Central memory CD8-positive, alpha-beta T cell (primary cell): ENCODE measurements at places on chromosomes 5 and 9.

DNA sequence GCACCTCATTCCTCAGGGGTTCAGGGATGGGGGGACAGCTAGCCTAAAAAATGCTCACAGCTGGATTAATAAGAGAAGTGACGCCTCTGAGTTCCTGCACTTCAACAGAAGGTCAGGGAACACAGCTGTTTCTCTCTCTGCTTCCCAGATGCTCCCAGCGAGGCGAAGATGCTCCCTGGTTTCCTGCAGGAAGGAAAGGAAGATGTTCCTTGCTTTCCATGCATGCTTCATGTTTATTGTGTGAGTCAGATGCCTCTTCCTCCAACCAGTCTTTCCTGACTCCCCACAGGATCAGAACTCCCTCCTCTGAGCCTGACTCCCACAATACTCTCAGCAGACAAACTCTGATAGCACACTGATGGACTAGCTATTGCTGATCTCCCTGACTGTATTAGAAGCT is 71.9 kb downstream of the MFAP3 start:
- DNase-seq = no peak

DNA sequence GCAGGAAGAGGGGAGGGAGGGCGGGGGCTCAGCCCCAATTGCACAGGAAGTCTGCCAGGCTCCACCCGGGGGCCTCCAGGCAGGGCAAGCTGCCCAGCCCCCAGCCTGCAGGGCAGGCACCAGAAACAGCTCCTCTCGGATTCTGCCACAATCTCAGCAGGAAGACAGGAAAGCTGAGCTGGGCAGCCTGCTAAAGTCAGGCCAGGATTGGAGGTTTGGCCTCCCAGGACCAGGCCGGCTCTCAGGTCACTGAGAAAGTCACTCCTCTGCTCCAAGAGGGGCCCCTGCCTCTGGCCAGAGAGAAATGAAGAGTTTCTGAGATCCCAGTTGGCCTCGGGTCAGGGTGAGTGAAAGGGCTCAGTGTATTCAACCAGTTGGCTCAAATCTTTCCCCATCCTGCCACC is 54.6 kb upstream of the STXBP1 start:
- DNase-seq = no peak

- DNase-seq = no peak
These were observed 13.3 kb upstream of the RUSC2 start for GRCh38 chr9:35476596-35476995.

- DNase-seq = no peak
These were observed 35.0 kb downstream of the GALNT12 start for GRCh38 chr9:98842510-98842909.

- no peak for DNase-seq
These were observed 2223.1 kb upstream of the C9orf72 start for GRCh38 chr9:29796291-29796952.

GRCh38 chr5:11182441-11183080 is 421.5 kb upstream of the DAP start:
- no peak for DNase-seq

DNA sequence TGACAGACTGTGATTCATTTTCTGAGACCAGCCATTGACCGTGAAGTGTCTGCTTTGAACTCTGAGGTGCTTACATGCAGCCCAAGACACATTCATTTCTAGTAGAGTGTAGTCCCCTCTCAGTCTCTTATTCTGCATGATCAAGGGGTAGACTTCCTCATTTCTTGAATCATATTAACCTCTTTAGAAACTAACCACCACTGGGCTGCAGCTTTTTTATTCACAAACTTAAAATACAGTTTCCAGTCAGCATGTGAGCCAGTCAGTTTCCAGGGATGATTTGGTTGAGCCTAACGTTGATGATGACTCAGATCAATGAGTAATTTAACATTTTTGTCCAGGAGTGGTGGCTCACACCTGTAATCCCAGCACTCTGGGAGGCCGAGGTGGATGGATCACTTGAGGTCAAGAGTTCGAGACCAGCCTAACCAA is 59.2 kb downstream of the OTULIN start:
- no peak for DNase-seq

GRCh38 chr9:95000821-95001220 is 274.3 kb downstream of the AOPEP start:
- DNase-seq = no peak

DNA sequence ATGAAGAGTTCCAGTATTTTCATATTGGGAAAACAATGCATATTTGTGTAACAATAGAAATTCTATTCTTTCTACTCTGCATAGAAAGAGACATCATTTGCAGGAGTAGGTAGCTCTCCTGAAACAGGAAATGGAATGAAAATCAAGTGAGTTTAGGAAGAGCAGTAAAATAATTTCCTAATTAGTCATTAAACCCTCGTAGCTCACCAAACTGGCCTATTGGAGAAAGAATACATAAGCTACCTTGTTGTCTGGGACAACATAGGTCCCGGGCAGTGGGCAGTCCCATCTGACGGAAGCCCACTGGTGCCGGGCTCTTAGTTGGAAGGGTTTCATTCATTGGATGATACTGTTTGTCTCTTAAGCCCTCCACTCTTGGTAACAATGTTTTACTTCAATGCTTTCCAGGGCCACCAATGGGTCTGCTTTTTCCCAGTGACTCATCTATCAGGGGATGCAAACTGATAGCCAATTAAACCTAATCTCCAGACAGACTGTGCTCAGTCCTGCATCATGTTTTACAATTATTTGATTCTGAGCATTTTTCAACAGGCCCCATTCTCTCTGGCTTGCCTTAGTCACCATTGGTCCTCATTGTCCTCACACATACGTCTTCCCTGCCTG is 46.5 kb downstream of the GNA14 start:
- DNase-seq = no peak

- no peak for DNase-seq
These were observed 32.0 kb upstream of the HSD17B3 start for GRCh38 chr9:96333958-96334357.

GRCh38 chr9:8857068-8857925 is 1057.7 kb upstream of the DMAC1 start:
- no peak for DNase-seq

- no peak for DNase-seq
These were observed 40.4 kb downstream of the PCSK5 start for GRCh38 chr9:75930730-75931321.

DNA sequence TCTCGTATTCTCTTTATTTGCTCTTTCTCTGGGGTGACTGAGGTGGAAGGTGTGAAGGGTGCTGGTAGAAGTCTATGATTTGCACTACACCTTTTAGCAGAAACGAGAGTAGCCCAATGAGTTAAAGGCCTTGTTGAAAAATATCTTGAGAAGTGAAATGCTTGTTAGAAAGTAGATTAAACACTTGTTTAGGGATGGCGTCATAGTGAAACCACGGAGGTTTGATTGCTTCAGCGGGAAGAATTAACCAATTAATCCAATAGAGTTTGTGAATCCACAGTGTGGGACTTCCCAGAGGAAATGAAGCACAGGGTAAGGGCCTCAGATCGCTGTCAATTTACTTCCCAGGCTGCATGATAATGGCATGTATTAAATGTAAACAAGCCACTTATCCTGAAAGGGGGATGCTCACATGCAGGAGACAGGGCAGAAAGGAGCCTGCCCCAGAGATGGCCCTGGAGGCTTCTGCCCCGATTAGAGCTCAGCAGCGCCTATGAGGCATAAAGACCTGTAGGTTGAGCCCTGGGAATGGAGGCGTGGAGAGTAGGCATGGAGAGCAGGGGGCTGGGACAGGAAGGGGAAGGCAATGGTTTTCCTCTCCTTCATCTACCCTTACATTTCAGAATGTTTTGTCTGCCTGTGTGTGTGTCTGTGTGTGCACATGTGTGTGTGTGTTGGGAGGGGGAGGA is 1.5 kb downstream of the FAM170A start:
- DNase-seq = no peak

- no peak for DNase-seq
These were observed 41.2 kb downstream of the GSN start for GRCh38 chr9:121309171-121309570.

DNA sequence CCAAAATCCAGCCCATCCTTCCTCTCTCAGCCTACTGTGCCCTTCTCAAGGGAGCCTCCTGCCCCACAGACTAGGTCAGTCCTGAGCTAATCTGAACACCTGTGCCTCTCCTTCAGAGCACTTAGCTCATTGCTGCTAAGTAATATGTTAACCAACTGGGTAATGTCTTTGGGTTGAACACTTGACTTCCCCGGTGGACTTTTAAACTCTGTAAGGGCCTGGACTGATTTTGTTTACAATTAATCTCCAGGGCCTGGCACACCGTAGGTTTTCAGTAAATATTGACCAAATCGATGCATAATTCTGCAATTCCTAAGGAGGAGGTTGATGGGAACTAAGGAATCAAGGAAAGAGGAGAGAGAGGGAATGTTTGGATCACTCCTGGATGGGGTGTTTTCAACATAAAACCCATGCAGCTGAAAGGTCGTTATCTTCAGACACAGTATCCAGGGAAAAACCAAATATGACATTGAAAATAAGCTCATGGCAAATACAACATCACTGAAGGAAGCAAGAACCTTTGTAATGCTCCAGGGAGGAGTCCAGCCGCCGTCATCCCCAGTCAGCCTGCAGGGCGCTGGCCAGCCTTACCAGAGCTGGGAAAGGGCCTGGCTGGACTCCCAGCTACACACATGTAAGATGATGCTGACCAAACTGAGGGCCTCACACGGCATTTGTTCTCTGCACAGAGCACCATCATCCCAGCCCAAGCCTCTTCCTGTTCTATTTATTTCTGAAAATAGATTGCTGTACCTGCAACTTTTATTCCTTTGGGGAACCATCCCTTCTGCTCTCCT is 166.3 kb downstream of the C5orf15 start:
- DNase-seq = no peak

DNA sequence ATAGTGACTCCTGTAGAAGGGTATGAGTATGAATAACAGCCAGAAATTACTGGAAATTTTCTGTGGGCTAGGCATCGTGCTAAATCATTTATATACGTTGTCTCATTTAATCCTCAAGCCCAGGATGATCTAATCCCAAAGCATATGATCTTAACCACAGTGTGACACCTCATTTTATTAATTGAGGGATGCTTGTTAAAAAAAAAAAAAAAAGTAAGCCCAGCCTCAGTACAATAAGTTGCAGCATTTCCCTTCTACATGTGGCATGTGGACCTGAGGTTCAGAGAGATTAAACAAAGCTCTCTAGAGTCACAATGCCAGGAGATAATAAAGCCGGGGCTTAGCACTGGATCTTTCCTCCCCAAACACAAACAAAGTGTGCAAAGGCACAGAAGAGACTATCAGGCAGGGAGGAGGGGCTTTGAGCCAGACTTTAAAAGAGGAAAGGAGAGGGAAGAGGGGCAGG is 49.5 kb downstream of the KLF4 start:
- DNase-seq = no peak

DNA sequence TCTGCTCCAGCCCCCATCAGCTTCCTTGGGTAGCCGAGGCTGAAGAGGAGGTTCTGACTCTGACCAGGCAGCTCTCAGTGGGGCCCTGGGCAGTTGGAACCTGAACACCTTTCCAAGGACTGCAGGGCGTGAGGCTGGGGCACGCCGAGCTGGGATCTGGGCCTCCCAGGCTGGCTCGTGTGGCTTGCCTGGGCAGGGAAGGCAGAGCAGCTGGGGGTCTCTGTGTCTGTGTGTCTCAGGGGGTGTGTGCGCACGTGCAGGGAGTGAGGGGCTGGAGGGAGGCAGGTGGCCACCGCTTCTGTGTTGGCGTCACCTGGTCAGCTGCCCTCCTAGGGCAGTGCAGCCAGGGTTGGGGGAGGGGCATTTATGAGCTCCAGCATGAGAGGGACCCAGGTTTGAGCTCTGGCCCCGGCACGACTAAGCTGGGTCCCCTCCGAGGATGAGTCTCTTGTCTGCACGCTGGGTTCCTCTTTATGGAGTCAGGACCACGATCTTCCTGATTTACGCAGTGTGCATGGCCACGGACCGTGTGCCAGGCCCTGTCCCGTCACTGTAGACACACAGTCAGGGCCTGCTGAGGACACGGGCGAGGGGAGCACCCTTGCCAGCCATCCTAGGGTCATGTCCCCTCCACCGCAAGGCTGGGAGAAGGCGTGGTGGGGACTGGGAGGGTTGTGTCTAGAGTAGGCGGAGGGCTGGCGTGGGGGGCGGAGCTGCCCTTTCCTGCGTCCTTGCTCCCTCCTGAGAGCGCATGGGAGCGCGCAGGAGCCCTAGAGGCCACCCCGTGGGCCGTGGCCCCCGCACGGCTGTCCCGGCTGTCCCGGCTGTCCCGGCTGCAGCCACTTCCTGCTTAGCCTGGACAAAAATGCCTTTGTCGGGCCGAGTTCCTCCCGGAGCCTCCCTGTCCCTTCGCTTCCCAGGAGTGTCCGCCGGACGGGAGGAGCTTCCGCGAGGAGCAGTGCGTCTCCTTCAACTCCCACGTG is 4.6 kb downstream of the ADAMTSL2 start:
- no peak for DNase-seq

- DNase-seq = no peak
These were observed 36.2 kb downstream of the RIC1 start for GRCh38 chr9:5665059-5665458.

GRCh38 chr5:32163785-32164184 is 10.3 kb downstream of the GOLPH3 start:
- DNase-seq = no peak

GRCh38 chr5:177133853-177134696 is 502 bp downstream of the NSD1 start:
- peak; percentile 26 for DNase-seq

DNA sequence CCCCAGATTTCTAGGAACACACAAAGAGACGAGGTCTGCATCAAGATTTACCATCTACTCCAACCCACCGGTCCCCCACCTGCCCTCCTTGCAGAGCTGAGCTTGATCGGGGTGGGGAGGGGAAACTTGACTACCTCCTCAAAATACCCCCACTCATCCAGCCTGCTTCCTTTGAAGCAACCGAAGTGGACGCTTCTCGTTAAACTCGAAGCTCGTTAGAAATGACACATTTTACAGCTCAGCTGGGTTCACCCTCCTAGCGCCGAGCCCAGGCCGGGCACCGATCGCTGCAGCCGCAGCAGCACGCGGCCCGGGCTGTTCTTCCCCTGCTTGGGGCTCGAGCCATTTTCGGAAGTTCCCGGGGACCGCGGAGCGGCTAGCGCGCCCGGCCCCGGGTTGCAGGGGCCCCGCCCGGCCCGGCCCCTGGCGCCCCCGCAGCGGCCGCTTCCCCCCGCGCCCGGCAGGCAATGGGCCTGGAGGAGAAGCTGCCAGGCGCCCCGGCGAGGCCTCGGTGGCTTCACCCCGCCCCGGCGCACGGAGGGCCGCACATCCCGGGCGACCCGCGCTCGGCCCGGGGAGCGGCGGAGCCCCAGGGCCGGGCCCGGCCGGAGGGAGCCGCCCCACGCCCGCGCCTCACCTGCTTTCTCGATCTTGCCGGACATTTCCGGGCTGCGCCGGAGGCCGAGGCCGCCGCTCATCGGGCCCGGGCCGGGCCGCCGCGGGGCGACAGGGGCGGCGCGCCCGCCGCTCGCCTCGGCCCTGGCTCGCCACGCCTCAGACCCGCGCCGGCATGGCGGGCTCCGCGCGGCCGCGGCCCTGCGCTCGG is 530 bp downstream of the RAPGEF1 start:
- DNase-seq = peak; percentile 22

DNA sequence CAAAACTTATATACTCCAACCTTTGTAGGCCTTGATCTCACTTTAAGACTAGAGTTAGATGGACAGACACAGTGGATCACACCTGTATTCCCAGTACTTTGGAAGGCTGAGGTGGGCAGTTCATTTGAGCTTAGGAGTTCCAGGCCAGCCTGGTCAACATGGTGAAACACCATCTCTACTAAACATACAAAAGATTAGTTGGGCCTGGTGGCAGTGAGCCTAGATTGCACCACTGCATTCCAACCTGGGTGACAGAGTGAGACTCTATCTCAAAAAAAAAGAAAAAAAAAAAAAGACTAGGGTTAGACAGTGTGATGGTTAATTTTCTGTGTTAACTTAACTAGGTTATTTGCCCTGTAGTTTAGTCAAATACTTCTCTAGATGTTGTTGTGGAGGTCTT is 74.1 kb downstream of the CFAP95 start:
- no peak for DNase-seq

- DNase-seq = no peak
These were observed 2.0 kb downstream of the AK3 start for GRCh38 chr9:4738866-4739586.
